ENCODE measurements at places on chromosomes 5 and 9.

DNA sequence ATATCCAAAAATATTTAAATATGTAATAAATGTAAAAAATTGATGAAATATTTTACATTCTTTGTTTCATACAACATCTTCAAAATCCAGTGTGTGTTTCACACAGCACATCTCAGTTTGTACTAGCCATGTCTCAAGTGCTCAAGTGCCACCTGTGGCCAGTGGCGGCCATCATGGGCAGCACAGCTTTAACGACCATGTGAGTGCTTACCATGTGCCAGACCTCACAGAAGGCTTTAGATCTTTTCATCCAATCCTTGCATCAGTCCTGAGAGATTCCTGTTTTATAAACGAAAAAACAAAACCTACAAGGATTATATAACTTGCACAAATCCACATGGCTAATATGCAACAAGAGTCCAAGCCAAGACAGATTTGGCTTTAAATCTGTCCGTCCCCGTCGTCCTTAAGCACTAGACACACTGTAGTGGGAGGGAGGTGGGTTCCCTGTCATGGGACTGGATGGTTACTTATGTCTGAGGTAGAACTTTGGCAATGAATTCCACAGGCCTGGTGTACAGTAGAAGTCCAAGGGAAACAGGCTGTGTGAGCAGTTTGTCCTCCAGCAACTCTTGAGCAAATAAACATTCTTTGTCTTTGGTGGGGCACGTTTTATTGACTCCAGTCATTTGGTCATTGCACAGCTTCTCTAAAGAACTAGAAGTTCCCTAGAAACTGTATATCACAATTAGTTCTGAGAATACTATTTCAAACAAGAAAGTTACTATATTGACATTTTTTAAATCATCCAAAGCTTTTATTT lies 25.0 kb upstream of the F2R start:
- no peak for DNase-seq

GRCh38 chr9:89466451-89467277 lies 31.2 kb downstream of the SEMA4D start:
- no peak for DNase-seq

- DNase-seq, result no peak
Measured at GRCh38 chr5:73179730-73180129, 6.7 kb downstream of the TMEM174 start.

- DNase-seq, result no peak
Measured at GRCh38 chr9:33306037-33306436, 15.7 kb downstream of the NFX1 start.

- no peak for DNase-seq
Measured at GRCh38 chr5:126395198-126395597, 28.0 kb upstream of the GRAMD2B start.

DNA sequence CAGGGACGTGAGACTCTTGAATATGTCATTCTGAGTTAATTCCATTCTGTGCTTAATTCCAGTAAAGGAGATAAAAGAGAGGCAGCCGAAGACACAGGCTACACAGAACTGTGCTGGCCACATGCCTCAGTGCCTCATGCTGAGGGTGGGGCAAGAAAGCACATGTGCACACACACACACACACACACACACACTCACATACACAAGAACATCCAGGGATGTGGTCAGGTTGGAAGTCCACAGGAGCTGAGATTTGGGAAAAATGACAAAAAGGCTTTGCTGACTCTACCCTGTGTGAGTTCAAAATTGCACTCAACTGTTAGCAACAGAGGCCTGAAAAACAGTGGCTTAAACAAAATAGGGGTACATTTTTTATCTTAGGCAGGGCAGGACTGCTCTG lies 40.5 kb downstream of the ALG2 start:
- no peak for DNase-seq

DNA sequence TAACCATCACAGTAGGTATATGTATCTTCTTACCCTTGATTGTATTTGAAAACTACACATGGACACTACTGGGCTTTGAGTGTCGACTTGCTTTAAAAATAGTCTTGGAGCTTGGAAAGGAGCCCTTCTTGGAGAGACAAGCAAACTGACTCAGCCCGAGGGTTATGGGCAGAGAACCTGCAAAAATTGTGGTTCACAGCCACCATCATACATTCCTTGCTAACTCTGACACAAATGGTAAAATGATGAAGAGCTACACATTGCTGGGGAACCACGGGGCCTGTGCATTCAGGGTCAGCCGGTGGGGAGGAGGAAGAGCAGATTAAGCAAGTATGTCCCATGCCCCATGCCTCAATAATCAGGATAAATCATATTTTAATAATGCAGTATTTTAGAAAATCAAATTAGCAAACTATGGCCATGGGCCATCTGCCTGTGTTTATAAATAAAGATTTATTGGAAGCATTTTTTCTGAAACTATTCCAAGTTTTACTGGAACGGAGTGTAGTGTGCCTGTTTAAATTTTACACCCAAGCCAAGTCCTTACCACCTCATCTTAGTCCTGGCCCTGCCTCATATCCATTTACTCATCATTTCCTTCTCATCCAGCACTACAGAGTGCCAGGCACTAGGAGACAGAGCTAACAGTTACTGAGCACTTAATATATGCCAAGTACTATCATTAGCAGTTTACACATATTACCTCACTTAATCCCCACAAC lies 195.7 kb downstream of the PALM2AKAP2 start:
- no peak for DNase-seq

DNA sequence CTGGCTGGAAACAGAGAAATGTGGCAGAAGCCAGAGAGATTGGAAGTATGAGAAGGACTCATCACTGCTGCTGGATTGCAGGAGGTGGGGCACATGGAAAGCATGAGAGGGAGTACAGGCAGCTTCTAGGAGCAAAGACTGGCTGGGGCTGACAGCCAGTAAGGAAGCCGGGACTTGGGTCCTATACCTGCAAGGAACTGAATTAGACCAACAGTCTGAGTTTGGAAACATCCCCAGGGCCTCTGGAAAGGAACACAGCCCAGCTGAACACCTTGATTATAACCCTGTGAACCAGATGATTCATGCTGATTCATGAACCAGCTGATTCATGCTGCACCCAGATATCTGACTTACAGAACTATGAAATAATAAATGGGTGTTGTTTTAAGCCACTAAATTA lies 93.4 kb downstream of the OSTF1 start:
- no peak for DNase-seq

- DNase-seq, result no peak
Measured at GRCh38 chr9:135984072-135984710, 23.0 kb upstream of the UBAC1 start.

DNA sequence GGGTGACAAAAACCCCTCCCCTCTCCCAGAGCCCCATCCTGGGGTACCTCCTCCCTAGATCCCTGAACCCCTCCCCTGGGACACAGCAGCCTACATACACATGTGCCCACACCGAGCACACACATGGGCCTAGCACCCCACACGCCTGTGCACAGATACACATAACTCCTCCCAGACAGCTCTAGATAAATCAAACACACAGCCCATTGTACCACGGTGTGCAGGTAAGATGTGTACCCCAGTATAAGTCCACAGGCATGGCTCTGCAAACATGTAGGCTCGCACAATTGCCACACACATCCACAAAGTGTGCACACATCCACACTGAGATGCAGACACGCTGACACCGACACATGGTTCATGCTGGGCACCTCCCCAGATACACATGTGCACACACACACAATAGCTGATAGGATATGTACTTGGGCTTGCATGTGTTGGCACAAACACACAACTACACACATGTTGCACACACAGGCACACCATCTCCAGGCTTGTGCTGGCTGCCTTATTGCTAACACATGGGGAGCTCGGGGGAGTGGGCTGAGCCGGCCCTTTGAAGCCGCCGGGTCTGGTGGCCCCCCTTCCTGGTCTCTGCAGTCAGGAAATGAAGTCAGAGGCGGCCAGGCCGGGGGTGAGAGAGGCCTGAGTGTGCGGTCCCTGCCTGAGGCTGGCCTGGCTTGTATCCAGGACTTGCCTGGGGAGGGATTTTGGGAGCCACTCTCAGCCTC lies 30.2 kb downstream of the GOLGA2 start:
- DNase-seq, result peak; percentile 25

- no peak for DNase-seq
Measured at GRCh38 chr9:133707763-133708245, 30.3 kb downstream of the SARDH start.

GRCh38 chr9:106403081-106403480 lies 459.9 kb upstream of the ZNF462 start:
- DNase-seq, result no peak

- no peak for DNase-seq
Measured at GRCh38 chr5:132639706-132640130, 18.3 kb upstream of the IL13 start.

- DNase-seq, result no peak
Measured at GRCh38 chr9:88747768-88748167, 212.8 kb downstream of the NXNL2 start.

GRCh38 chr5:95670568-95670967 lies 12.2 kb downstream of the SPATA9 start:
- DNase-seq, result no peak

- DNase-seq, result no peak
Measured at GRCh38 chr5:111505096-111505495, 7.2 kb downstream of the STARD4 start.

DNA sequence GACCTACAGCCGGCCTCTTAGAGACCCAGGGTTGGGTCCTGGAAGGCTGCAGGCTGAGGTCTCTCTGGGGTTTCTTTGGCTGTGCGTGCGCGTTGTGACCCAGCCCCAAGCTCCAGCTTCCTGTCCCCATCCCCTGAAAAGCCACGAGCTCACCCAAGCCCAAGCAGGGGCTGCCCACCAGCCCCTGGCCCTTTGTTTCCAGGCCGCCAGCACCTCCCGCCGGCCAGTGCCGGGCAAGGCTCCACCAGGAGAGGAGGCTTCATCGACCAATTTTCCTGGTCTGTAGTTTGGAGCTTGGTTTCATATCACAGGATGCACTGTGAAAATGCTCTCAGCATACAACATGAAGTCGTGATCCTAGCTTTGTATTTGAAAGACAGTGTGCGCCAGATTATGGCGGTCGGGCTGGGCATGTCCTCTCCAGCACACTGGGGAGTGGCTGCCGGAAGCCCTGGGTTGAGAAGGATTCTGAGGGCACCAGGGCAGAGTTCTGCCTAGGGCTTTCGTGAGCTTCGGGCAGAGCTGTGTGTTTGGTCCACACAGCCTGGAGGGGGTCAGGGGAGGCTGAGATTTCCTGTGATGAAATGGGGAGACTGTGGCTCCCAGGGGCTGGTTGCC lies 78.6 kb downstream of the COL5A1 start:
- no peak for DNase-seq

DNA sequence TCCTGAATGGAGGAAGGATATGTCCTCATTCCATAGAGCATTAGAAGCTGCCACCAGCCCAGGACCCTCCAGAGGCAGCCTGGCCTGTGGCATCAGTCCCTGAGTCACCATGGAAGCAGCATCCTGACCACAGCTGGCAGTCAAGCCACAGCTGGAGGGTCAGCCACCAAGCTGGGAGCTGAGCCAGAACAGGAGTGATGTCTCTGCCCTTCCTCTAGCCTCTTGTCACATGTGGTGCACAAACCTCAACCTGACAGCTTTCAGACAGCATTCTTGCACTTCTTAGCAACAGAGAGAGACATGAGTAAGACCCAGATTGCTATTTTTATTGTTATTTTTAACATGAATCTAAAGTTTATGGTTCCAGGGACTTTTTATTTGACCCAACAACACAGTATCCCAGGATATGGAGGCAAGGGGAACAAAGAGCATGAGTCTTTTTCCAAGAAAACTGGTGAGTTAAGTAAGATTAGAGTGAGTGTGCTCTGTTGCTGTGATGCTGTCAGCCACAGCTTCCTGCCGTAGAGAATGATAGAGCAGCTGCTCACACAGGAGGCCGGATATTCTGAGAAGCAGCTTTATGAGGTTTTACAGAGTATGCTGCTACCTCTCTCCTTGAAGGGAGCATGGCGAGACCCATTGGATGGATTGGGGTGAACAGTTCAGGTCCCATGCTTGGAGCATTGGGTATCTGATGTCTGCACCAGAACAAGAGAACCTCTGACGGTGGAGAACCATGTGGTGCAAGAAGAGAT lies 13.0 kb upstream of the CYFIP2 start:
- no peak for DNase-seq

GRCh38 chr9:83706676-83707517 lies 861 bp downstream of the UBQLN1 start:
- no peak for DNase-seq

DNA sequence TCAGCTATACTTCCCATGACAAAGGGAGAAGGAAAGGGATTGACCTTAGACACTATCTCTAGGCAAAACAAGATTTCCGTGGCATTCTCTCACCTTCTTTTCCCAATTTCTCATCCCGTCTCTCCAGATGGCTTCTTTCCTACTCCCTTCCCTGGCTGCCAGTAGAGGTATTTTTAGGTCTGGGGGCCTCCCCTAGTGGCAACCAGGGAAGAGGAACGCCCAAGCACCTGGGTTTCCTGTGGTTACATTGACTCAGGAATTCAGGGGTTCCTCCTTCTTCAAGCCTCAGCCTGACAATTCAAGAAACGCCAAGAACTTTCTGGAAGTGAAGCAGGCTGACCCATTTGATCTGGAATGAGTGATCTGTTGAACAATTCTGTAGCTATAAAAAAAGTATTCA lies 111.5 kb upstream of the OSMR start:
- DNase-seq, result no peak

- peak; percentile 9 for DNase-seq
Measured at GRCh38 chr9:6714176-6714575, 43.6 kb upstream of the KDM4C start.

DNA sequence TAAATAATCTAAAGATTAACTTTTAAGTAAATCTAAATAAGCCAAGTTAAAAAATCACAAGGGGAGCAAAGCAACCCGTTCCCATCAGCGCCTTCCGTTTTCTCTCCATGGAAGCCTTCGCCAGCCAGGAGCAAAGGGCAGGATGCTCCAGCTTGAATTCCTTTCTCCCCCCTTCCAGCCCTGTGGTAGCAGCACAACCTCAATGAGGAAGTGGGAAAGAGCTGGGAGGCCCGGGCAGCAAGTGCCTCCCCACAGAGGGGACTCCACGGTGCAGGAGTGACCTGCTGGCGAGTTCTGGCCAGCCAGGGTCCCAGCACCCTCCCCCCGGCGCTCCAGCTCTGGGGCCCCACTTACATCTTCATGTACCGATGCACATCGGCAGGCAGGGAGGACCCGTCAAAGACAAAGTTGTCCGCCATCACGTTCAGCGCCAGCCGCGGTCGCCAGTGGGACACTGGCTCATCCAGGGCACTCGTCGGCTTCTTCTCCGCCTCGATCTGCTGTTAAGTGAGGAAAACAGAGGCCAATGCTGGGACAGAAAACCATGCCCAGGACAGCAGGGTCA lies 6.3 kb downstream of the CLPTM1L start:
- no peak for DNase-seq

DNA sequence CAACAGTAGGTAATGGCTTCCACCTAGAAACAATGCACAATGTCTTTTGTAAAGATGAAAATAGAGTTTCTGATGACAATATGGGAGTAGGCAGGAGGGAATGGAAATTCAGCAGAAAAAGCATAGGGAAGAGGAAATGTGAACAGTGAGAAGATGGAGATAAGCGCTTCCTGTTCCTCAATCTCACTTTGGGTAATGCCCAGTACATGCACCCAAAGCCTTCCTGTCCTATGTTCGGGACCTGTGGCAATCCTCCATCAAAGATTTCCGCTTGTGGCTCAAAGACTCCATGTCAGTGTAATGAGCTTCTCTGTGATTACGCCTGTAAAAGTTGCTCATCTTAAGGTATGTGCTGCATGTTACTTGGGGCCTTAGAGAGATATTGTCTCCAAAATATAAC lies 2.7 kb downstream of the UGT3A1 start:
- no peak for DNase-seq

- DNase-seq, result no peak
Measured at GRCh38 chr9:98191671-98192502, 550 bp downstream of the CORO2A start.

Measured in AML-193 (cell line).